Activated CD4-positive, CD25-positive, alpha-beta regulatory T cell treated with anti-CD3 and anti-CD28 coated beads, Interleukin-2, amount 50 U/mL, for 24 hours (primary cell): ENCODE measurements at places on chromosomes 5 and 9.

GRCh38 chr5:108432024-108432423, 50.1 kb upstream of the FBXL17 start:
- no peak for ATAC-seq

GRCh38 chr9:137233143-137233980, 2.7 kb downstream of the SLC34A3 start:
- ATAC-seq, result no peak

- no peak for ATAC-seq
Measured at GRCh38 chr9:117744856-117745389, 40.7 kb downstream of the TLR4 start.

GRCh38 chr5:104199771-104200170, 637.2 kb upstream of the NUDT12 start:
- ATAC-seq, result no peak

- ATAC-seq, result no peak
Measured at GRCh38 chr5:172727551-172727950, 43.4 kb downstream of the DUSP1 start.

- no peak for ATAC-seq
Measured at GRCh38 chr9:99365233-99365980, 143.3 kb downstream of the SEC61B start.

DNA sequence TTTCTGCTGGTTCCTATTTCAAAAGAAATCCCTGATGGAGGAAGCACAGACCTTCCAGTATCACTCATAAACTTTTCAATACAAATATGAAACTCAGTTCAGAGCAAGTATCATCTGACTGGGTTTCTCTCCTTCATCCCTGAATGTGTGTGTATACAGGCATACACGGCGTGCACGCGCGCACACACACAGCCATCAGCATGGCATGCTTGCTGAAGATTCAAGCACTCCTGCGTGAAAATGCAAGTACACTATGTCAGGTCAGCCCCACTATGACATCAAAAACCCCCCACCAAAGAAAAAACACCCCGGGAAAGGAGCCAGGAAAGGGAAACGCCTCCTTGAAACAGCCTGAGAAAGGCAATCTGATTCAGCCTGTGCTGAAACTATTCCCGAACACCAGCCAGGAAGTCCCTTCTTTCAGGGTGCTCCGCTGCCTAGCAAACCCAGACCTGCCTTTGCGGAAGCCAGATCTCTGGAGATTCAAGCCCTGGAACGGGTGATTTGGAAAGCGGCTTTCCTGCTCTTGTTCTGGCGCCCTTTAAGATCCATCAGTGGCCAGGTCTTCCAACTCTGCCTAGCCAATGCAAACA, 831 bp downstream of the KLHL3 start:
- no peak for ATAC-seq

DNA sequence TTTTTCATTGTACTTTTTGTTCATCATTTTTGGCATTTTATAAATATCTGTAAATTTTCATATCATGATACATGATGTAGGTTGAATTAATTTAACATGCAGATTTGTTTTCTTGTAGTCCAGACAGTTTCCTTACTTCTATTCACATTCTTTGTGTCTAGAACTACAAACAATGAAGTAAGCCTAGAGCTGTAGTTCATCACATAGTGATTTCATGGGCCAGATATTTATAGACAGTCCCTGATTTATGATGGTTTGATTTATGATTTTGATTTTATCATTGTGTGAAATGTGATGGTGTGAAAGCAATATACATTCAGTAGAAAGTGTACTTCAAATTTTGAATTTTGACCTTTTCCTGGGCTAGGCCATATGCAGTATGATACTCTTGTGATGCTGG, 139.0 kb downstream of the ARHGEF28 start:
- no peak for ATAC-seq

DNA sequence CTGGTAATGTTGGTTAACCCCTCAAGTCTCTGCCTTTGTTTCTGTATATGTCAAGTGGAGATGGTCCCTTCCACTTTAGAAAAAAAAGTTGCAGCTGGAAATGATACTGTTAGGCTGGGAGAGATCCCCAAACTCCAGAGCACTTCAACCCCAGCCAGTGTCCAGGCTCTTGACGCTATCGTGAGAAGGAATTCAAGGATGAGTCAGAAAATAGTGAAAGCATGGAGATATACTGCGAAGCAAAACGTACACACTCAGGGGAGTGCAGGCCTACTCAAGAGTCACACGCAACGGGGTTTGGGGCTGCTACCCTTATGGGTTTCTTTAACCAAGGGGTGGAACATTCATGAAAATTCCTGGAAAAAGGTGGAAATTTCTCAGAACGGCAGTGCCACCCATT, 24.9 kb downstream of the KCNV2 start:
- no peak for ATAC-seq

DNA sequence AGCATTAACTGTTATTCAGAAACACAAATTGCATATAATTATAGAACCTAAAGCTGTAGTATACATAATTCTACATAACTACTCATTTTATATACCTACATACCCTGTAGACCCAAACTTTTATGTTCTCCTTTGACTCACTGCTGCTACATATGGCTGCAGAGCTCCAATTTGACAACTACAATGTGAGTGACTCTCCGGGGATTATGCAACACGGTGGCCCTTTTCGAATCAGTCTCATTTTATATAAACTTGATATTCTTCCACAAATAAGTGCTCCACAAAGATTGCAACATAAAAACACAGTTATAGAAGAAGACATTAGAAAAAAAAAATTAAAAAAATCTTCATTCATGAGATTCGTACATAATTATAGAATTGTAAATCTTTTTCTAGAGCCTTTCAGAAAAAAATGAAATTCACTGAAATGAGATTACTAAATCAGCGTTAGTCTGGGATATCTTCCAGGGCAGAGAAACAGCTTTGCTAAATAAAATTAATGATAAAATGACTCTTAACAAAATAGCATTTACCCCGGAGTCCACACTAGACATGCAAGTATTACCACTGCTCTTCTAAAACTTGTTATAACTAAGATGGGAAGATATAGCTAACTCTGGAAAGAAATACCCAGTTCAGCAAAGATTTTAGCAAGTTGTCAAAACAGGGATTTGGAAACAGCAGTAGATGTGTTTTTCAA, 52.6 kb downstream of the SRFBP1 start:
- no peak for ATAC-seq

GRCh38 chr5:154606246-154606645, 128.2 kb upstream of the HAND1 start:
- ATAC-seq, result no peak

GRCh38 chr9:105672711-105673234, 10.5 kb downstream of the TAL2 start:
- ATAC-seq, result no peak

DNA sequence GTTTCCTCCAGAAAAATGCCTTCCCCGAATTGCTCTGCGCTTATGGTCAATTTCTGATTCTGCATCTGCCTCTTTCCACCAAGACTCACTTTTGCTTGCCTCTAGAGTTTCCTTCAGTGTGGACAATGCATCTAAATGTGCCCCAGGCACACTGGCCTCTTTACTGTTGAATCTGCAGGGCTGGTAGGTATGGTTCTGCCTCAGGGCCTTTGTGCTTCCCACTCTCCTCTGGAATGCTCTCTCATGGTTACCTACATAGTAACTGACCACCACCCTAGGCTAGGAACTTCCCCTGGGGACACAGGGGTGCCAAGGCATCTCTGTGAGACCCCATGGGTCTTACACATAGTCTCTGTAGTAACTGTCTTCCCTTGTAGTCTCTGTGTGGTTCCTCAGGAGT, 1258.6 kb downstream of the CDH12 start:
- no peak for ATAC-seq

- no peak for ATAC-seq
Measured at GRCh38 chr5:146633323-146633764, 117.4 kb upstream of the GPR151 start.

DNA sequence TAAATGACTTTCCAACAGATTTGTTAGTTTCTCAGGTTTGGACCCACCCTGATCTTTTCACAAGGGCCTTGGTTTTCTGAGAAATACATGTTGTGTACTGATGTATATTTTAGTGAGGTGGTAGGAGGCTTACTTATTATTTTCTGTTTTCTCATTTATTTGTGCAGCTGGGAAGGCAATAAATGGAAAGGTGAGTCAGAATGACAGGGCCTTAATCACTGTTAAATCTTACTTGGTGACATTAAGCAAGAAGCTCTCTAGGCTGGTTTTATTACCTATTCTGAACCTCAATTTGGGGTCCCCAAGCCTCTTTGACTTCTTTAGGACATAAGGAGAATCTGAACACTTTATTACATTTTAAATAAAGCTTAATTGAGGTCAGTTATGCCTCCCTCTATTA, 214.0 kb upstream of the DAB2 start:
- ATAC-seq, result no peak

GRCh38 chr5:141637767-141638419, 1.1 kb downstream of the RELL2 start:
- ATAC-seq, result peak; percentile 22

DNA sequence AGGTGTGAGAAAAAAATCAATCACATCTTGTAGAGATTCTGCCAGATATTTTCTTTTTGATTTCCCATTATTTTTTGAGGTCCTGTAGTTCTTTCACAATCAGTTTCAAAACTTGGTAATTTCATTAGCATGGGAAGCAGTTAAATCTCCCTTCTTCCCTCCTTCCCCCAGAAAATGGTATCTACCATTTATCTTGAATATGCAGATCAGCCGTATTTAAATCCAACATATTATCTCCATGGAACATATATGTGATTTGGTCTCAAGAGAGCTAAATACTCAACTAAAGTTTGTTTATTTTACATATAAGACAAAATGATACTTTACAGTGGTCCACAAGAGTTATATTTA, 1034.8 kb downstream of the CDH12 start:
- ATAC-seq, result no peak

DNA sequence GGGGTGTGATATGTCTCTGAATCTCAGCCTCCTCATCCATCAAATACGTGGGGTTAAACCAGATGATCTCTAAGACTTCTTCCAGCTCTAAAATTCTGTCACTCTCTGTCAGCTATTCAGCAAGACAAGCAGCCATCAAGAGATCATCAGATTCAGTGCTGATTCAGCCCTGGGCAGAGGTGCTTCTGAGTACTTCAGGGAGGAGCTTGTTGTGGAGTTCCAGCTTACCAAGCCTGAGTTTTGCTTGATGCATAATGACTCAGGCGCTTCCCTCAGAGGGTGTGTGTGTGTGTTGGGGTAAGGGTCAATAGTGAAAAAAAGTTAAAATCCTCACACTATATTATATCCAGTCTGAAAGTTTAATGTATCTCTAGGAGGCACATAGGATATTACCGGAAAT, 29.6 kb upstream of the TAF1L start:
- no peak for ATAC-seq

GRCh38 chr5:83133797-83134196, 56.5 kb downstream of the XRCC4 start:
- ATAC-seq, result no peak

- ATAC-seq, result no peak
Measured at GRCh38 chr9:117720066-117720465, 15.9 kb downstream of the TLR4 start.

- no peak for ATAC-seq
Measured at GRCh38 chr9:122031776-122032175, 61.3 kb downstream of the TTLL11 start.

DNA sequence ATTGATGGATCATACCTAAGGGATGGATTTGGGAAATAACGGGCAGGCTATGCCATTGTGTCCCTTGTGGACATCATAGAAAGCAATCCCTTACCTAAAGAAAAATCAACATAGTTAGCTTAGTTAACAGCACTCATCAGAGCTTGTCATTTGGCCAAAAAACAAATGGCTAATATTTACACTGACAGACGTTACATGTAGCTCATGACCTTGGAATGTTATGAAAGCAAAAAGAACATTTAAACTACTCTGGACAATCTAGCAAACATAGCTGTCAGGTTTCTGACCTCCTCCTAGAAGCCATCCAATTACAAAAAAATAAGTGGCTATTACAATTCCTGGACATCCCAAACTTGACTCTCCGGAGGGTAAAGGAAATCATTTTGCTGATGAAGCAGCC, 23.8 kb downstream of the TMEM232 start:
- no peak for ATAC-seq

DNA sequence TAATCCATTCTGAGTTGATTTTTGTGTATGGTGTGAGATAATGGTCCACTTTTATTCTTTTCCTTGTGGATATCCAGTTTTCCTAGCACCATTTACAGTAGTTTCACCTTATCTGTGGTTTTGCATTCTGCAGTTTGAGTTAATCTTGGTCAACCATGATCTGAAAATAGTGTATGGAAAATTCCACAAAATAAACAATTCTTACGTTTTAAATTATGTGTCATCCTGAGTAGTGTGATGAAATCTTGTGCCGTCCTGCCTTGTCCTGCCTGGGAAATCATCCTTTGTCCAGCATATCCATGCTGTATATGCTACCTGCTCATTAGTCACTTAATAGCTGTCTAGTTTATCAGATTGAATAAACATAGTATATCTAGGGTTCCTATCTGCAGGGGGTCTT, 42.1 kb downstream of the CDC42SE2 start:
- ATAC-seq, result no peak

- ATAC-seq, result no peak
Measured at GRCh38 chr5:116908537-116908936, 333.9 kb upstream of the SEMA6A start.

GRCh38 chr5:75405296-75405695, 68.3 kb downstream of the HMGCR start:
- no peak for ATAC-seq

GRCh38 chr9:120366644-120367019, 213.3 kb downstream of the CDK5RAP2 start:
- no peak for ATAC-seq

DNA sequence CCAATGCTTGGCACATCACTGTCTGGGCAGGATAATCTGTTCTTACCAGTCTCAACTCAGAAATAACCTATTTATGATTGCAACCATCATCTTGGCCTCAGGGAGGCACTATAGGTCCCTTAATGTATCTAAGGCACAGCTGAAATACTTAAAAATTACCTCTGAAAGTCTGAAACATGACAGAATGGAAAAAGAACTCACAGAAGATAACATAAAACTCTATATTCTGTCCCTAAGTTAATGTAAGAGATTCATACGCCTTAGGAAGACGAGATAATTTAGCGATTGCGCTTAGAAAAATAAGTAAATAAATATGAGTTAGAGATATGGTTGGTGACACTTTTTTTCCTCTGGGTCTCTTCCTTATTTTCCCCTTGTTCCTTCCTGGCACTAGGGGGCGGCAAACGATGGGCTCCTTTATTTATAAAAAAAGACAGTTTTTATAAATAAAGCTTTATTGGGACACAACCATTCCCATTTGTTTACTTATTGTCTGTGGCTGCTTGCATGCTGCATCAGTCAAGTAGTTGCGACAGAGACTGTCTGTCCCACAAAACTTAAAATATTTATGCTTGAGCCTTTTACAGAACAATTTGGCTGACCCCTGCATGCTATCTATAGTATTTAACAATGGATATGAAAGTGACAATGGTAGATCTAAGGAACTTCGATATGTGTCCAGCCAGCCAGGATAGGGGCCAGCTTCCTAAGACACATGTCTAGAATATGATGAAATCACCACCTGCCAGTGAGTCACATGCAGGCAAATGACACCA, 79.6 kb downstream of the PDE4D start:
- no peak for ATAC-seq

- no peak for ATAC-seq
Measured at GRCh38 chr5:116446356-116447005, 128.1 kb downstream of the SEMA6A start.
